WTC11 (cell line): ENCODE measurements at places on chromosomes 2 and 18.
A peak's percentile ranks its signal among the peaks of the same experiment; 100 is the strongest.

DNA sequence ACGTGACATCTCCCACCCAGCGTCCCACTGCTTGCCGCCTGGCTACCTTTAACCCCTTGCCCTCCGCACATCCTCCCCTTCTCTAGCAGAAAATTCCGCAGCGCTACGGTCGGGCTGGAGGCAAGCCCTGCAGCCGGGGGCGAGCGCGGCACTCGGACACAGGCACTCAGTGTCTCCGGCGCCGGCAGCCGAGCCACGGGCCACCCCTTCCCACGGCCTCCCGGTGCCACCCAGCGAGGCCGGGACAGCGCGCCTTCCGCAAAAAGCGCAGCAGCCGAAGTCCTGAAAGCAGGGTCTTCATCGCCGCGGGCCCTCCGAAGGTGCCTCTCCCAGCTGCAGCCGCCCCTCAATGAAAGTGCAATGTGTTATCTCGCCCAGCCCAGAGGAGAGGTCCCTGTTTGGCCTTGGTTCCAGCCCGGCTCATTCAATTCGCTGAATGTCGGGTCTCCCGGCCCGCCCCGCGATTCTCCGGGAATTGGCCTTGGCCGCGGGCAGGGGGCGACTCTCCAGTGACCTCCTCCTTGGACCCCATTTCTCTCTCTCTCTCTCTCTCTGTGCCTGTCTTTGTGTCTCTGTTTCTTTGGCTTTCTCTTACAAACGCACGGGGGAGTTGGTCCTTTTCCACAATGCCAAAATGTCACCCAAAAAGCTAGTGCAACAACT lies 1.1 kb downstream of the DLGAP1 start:
- DNase-seq, result peak; percentile 64

GRCh38 chr2:69780921-69781320 lies 39.0 kb downstream of the ANXA4 start:
- no peak for DNase-seq

DNA sequence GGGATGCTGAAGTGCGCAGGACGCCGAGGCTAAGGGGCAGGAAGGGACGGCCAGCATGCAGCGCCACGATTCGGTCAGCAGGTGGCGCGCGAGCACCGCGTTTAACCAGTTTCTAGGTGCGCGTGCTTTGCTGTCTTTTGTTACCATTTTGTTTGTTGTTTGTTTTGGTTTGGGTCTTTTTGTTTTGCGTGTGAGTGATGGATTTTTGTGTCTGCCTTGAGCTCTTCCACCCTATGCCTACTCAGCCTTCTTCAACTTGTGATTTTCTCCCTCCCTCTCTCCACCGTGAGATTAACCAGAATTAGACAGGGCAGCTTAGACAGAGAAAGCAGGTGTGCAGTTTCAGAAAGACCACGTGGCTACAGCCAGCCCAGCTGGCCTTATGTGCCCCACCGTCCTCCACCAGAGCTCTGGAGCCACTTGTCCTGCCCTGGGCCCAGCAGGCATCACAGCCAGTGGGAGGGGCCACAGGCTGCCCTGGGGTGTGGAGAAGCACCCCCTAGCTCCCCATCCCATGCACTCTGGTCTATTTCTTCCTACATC lies 180.2 kb downstream of the RNF144A start:
- DNase-seq, result peak; percentile 83

- DNase-seq, result no peak
These were observed 5.5 kb downstream of the COL6A3 start for GRCh38 chr2:237408335-237409000.

DNA sequence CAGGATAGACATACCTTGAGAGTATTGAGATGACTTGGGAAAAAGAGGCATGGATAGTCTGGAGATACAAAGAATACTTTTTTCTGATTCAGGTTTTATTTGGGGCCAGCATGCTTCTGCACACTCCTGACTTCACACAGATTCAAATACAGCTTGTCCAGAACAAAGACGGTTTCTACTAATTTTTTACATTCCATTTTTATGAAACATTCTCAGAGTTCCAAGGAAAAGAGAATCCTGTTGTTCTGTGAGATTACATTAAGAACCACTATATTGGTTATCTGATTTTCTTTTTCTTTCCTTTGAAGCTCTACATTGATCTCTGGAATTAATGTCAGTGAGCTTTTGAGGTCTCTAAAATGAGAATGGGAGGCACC lies 41.0 kb downstream of the PTPRM start:
- DNase-seq, result no peak

DNA sequence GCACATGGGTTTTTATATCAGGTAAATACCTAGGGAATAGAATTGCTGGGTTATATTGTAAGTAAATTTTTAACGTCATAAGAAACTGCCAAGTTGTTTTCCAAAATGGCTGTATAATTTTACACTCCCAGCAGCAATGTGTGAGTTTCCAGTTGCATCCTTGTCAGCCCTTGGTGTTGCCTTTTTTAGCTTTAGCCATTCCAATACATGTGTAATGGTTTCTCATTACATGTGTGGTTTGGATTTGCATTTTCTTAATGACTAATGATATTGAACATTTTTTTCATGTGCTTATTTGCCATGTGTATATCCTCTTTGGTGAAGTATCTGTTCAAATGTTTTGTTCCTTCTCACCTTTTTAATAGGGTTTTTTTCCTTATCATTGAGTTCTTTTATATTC lies 70.8 kb downstream of the ABI2 start:
- no peak for DNase-seq

GRCh38 chr2:137893145-137893544 lies 71.1 kb upstream of the HNMT start:
- no peak for DNase-seq
